ENCODE measurements at places on chromosomes 16 and 17.

- DNase-seq, result no peak
Observed at GRCh38 chr17:2860045-2860444, 63.8 kb downstream of the RAP1GAP2 start.

GRCh38 chr17:6109536-6109935, 39.4 kb downstream of the WSCD1 start:
- DNase-seq, result no peak

DNA sequence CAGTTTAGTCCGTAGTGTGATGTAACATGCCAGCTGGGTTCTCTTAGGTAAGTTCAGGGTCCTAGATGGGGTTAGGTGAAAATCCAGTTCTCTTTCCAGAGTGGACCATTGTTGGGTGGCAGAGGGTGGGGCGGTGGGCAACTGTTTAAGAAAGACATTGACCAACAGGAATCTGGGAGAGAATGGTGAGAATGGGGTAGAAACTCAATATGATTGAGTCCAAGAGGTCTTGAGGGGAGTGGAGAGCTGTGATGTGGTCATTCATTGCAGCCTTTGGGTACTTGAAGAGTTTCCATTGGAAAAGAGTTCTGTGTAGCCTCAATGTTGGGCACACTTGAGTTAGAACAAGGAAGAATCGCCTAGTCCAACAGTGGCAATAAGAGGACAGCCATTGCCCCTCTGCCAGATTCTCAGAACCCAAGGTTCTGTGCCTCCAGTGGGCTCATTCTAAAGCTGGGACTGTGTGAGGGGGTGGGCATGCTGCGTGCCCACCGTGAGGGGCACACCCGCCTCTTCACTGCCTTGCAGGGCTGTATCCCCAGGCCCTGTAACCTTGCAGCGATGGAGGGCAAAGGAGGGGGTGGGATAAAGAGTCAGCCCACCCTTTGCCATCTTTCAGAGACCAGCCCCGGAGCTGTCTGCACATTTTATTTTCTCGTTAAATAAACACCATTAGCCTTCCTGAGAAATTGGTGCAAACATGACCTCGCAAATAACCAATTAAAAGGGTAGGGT, 208.1 kb downstream of the CCDC182 start:
- DNase-seq, result no peak

DNA sequence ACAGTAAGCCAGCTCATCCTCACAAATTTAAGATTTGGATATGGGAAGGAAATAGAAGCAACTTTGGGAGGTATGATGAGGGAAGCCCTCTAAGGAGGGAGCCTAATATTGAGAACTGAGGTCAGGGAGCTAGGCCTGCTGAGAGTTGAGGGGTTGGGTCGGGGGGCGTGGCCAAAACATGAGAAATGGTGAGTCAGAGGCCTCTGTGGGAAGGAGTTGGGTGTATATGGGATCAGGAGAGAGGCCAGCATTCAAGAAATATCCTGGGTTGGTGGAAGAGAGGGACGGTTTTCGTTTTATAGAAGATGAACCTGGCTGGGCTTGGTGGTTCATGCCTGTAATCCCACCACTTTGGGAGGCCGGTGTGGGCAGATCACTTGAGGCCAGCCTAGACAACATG, 48.4 kb downstream of the CLEC16A start:
- no peak for DNase-seq

GRCh38 chr17:72916991-72917390, 175.5 kb downstream of the SLC39A11 start:
- DNase-seq, result no peak

DNA sequence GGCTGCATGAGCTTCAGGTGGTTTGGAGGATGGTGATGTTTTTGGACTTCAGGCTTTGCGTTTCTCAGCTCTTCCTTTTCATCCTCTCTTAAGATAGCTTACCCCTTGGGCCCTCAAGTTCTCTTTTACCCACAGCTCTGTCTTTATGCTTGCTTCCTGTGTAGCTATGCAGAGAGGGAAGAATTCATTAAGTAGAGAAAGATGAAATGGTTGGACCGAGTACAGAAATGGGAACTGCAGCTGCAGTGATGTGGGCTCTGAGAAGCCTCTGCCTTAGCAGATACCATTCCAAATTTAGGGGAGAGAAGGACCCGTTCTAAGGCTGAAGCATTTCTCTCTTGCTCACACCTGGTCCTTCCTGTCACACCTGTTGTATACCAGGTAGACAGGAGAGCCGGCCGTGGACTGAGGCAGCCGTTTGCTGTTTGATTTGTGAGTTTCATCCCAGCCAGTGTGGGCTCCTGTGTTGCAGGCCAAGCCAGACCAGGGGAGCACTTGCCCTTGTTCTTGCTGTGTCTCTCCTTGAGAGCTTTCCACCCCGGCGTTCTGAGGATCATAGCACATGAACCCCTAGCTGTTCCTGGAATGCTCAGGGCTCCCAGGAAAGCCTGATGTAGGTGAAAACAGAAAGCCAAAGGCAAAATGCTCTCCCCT, 392.7 kb downstream of the CPPED1 start:
- DNase-seq, result no peak

GRCh38 chr17:79627766-79628690, 17.2 kb upstream of the RBFOX3 start:
- no peak for DNase-seq

GRCh38 chr16:7849841-7850240, 517.2 kb downstream of the RBFOX1 start:
- no peak for DNase-seq

GRCh38 chr16:86565644-86566511, 751 bp upstream of the FOXC2 start:
- DNase-seq, result no peak

DNA sequence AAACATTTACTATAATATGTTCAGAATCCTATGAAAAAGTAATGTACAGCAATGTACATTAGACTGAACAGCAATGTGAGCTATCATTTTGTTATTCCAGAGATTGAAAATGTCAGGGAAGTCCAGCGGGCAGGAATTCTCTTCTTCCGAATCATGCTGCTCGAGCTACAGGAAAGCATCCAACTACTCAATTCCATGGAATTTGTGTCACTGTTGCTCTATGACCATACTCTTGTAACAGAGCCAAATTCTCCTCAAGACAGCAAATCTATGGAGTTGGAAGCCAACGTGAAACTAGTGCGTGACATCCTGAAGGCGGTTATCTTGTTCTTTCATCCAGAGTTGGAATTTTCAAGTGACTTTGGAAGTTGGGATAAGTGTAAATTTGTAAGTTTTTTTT, 24.8 kb upstream of the NSRP1 start:
- DNase-seq, result no peak

- no peak for DNase-seq
Observed at GRCh38 chr16:3400446-3400778, 392 bp downstream of the ZSCAN32 start.

- peak; percentile 42 for DNase-seq
Observed at GRCh38 chr17:16363749-16364536, 10.7 kb upstream of the CENPV start.

DNA sequence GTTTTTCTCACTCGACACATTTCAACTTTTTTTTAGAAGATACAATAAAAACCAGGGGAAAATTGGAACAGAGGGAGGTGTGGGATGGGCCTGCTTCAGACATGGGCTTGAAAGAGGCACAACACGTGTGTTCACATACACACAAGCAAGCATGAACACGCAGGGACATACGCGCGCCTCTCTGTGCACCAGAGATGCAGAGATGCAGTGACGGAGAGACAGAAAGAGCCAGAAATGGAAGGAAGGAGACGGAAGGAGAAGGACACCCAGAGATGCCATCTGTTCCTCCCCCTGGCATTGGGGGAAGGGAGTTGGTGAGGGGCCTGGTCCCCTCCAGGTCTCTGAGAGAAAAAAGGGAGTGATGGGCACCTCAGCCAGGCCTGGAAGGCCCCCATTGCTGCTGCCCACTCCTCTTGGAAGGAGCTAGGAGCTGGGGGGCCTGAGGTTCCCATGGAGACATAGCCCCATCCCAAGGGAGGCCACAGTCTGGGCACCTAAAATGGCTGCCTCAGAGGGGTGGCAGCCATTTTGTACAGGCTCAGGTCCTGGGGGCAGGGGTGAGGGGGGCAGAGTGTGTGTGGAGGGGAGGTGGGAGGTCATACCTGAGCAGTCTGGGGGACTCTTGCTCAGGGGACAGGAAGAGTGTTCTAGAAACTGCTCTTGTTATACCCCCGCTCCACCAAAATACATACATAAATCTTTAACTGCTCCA, 3.8 kb upstream of the NEUROD2 start:
- DNase-seq, result no peak

DNA sequence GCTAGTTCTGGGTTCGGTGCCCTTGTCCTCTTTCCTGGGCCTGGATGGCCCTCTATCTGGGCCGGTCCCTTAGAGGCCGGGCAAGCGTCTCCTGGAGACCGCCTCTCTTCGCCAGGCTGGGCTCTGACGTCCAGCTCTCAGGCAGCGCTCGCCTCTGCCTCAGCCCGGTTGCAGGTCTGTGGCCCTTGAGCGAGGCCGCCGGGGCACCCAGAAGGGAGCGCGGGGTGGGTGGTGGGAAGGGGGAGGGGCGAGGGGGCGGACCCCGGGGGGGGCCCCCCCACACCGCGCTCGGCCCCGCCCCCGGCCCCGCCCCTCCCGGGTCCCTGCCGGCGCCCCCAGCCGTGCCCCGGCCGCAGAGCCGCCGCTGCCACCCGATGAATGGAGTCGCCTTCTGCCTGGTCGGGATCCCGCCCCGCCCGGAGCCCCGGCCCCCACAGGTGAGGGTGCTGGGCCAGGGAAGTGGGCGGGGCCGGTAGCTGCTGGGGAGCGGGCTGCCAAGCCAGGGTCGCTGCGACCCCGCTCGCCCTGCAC, at the start of gene ARHGAP23:
ARHGAP23 (plus strand) TSS at position 353 of the 531 bp plus-strand sequence; CDS start at position 375, 22 bp downstream.
- DNase-seq, result peak; percentile 84

DNA sequence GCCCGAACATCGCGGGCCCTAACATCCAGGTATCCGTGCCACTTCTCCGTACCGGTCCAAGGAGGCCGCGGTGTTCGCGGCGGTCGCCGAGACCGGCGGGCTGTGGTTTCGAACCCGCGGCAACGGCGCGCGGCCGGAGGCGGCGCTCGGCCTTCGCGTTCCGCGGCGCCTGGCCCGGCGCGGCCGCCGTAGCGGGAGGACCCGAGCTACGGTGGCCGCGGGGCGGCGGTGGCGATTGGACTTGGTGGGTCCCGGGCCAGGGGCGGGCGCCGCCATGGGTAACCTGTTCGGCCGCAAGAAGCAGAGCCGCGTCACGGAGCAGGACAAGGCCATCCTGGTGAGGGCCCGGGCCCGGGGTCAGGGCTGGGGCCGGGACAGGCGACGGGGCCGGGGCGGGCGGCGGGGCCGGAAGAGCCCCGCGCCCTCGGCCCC, at the start of gene CHMP6:
CHMP6 (plus strand) TSS at position 197 of the 432 bp plus-strand sequence; CDS start at position 275, 78 bp downstream.
- DNase-seq, result peak; percentile 96

DNA sequence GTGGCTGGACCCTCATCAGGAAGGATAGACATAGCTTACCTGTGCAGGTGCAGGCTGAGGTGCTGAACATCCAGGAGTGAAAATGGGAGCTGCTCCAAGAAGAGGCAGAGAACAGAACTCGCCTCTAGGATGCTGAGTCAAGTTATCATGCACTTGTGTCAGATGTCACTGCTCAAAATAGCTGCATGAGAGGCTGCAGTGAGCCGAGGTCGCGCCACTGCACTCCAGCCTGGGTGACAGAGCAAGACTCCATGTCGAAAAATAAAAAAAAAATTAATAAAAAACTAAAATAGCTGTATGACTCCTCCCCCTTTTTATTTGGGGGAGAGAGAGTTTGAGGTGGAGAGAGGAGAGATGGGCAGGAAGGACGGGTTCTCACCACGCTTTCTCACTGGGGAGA, 148.8 kb downstream of the FOXL1 start:
- no peak for DNase-seq

- DNase-seq, result no peak
Observed at GRCh38 chr16:70659546-70659945, 13.2 kb downstream of the IL34 start.

GRCh38 chr16:1044460-1045309, 27.9 kb upstream of the SSTR5 start:
- no peak for DNase-seq

DNA sequence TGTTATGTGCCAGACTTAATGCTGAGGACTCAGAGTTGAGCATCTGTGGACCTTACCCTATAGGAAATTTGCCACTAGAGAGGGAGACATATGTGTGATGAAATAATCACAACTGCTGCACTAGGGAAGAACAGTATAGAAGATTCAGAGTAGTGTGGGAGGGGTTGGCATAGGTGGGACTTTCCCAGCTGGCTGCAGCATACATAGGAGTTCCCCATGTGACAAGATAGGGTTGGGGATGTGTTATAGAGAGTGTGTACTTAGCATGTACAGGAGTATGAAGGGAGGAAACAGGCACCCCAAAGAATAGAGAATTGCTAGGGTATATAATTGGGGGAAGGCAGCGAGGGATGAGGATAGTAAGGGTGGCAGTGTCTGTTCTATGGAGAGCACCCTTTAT, 2.9 kb downstream of the NUP93 start:
- DNase-seq, result no peak

- DNase-seq, result no peak
Observed at GRCh38 chr17:58364270-58364942, 12.4 kb upstream of the SUPT4H1 start.

GRCh38 chr17:10550014-10550413, 556 bp upstream of the MYH2 start:
- DNase-seq, result no peak

GRCh38 chr16:87930456-87930855, 5.9 kb downstream of the CA5A start:
- no peak for DNase-seq

DNA sequence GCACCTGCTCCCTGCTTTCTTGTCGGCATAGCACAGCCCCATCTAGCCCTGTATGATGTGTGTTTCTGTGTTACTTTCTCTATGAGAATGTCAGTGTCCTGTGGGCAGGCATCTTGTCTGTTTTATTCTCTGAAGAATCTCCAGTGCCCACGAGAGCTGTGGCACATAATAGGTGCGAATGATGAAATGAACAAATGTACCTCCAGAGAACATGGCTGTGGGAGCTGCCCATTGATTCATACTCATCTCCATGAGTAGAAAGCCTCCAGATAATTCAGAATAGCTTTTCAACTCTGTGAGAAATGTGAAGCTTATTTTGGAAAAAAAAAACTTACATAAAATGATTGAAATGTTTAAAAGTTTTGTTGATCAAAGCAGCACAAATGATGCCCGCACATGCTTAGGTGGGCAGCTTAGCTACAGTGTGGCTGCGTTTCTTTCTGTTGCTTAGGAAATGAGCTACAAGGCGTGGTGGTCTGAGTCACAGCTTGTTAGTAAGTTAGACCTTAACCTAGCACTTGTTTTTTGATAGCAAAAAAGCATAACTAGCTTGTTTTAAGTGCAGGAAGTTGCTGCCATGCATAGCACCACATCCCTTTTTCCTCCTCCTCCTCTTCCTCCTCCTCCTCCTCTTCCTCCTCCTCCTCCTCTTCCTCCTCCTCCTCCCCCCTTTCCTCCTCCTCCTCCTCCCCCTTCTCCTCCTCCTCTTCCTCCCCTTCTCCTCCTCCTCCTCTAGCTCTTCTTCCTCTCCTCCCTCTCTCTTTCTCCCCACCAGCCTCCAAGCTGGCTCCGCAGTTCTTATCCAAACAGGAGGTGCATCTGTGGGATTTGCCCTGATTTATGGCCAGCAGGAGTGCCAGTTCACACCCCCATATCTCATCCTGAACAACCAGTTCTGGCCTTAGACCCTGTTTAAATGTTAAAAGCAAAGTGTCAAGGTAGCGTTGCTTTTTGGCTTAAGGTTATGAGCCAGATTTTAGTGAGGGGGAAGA, 221.5 kb downstream of the IRF8 start:
- no peak for DNase-seq

- no peak for DNase-seq
Observed at GRCh38 chr16:67246756-67247191, 507 bp downstream of the FHOD1 start.

Data from frontal cortex (tissue), 4 donors.